ENCODE measurements at places on chromosomes 3 and 15.
A peak's percentile ranks its signal among the peaks of the same experiment; 100 is the strongest.

- no peak for DNase-seq
Observed at GRCh38 chr3:134407239-134407625, 33.0 kb upstream of the AMOTL2 start.

GRCh38 chr3:115245438-115245837 is 98.3 kb upstream of the ZBTB20 start:
- no peak for DNase-seq

GRCh38 chr3:146974001-146974400 is 368.9 kb upstream of the PLSCR5 start:
- no peak for DNase-seq

DNA sequence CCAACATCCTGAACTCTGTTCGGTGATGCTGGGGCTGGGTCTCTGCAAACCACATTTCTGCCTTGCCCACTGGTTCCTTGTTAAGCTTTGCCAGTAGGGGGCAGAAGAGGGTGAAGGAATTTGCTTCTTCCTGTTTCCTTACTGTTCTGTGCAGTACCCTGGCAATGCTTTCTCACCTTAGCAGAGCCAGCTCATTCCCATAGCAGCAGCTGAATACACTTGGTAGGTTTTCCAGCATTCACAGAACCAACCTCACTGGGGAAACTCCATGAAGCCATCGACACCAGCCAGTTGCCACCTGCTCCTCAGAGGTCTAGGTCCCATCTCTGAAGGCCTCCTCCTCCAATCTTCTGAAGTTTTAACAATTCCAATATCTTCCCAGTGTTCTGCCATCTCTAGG is 308.4 kb downstream of the PDCD6IP start:
- peak; percentile 51 for DNase-seq

DNA sequence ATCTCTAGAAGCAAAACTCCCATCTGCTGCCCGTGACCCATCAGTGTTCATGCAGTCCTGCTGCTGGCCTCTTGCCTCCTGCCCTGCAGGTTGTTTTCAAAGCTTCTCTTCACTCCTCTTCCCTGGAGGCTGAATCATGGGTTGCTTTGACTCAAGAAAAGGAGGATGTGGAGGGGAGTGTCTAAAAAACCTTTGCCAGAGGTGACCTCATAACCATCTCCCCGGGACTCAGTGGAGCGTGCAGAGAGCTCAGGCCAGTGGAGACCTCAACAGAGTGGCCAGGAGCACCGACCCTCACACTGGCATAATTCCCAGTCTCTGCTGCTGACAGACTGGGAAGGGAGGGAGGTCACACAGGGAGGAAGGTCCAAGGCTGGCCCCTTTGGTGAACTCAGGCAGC is 60.9 kb upstream of the ITGA11 start:
- no peak for DNase-seq

GRCh38 chr3:197434830-197435229 is 120.9 kb downstream of the BDH1 start:
- no peak for DNase-seq

- no peak for DNase-seq
Observed at GRCh38 chr3:2727610-2728318, 382.4 kb downstream of the IL5RA start.

DNA sequence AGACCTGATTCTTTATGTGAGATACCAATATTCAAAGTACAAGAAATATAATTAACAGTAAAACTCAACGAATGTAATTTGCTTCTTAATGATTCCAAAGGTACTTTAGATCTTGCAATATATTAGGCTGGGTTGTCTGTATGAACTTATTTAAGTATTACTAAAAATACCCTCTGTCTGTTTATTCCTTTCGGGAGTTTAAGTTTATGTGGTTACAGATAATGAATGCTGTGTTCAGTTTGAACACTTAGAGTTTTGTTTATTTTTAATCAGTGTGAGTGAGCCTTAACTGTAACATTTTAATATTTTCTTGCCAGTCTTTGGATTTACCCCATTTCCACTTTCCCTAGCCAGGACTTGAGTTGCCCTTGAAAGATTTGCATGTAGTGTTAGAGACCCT is 3.5 kb downstream of the PDE8A start:
- no peak for DNase-seq

- no peak for DNase-seq
Observed at GRCh38 chr3:79976466-79976865, 208.7 kb upstream of the ROBO1 start.

- DNase-seq, result no peak
Observed at GRCh38 chr3:159245871-159246270, 444.0 kb downstream of the MFSD1 start.

DNA sequence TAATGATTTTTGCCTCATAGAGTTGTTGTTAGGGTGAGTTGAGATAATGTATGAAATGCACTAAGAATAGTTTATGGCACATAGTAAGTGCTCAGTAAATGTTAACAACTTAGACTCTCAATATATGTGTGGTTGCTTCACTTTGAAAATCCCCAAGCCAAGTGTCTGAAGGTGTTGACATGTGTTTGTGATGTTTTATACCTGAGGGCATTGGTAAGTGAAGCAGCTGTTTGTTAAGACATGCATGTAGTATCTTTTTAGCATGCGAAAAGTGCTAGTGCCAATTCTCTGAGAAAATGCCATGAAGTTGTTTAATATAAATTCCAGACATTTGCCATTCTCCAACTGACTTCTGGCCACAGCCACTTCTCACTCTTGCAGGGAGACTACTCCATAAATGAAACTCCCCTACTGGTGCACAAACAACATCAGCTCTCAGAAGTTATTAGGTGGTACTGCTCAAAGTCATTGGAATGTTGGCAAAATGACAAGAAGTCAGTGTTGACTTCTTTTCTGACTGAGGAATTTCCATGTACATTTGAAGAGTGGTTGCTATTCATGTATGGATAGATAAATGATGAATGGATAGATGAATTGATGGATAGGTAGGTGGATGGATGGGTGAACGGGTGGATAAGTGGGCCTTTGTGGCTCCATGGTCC is 103.6 kb upstream of the NUDT16 start:
- no peak for DNase-seq

DNA sequence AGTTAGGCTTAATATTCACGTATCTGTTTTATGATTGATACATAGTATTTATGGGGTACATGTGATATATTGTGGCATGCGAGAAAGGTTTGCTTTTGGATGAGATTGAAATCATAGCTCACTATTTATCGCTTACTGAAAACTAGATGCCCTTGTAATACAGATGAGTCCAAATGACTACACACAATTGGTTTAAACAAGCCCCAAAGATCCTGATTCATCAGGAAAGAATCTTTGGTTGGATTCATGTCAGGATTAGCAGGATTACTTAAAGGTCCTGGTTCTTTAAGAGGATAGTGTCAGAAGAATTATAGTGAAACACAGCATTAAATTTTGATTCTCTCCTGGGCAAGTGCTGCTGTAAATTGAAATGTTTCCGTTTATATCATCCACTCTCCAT is 18.6 kb upstream of the AADAC start:
- no peak for DNase-seq

DNA sequence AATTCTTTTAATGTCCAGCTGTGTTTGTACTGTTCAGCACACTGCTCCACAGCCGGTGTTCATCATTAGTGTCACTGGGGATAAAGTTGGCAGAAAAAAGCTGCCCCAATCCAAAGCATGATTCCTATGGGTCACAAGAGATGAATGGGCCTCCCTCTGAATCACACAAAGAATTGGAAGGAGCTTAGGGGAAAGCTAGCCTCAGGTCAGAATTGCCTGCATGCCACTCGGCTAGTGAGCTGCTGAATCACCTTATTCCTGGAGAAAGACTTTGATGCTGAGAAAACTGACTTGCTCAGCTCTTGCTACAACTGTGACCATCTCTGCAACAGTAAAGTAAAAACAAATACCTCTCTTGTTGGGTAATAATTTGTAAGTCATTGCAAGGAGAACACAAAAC is 3.5 kb downstream of the CCK start:
- no peak for DNase-seq

- DNase-seq, result no peak
Observed at GRCh38 chr15:39914977-39915376, 5.1 kb downstream of the GPR176 start.

DNA sequence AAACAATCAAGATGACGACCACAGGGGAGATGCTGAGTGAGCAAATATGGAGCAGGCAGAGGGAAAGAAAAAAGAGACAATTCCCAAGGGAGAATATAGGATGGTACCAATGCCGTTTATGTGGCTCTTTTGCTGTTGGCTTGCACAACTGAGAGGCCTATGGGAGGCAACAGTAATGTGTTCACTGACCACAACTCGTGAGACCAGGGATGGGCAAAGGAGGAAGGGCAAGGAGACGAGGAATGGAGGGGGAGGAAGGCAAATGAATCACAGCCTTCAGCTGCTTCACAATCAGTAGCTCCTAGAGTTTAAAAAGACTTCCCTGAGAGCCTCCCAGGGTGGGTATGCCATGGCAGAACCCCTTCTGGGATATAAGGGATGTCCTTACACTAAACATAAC is 131.5 kb downstream of the SLC9A9 start:
- DNase-seq, result no peak

- DNase-seq, result peak; percentile 27
Observed at GRCh38 chr3:128335621-128336296, 130.9 kb downstream of the DNAJB8 start.

GRCh38 chr3:132321304-132321703 is 4.1 kb downstream of the ACP3 start:
- no peak for DNase-seq

DNA sequence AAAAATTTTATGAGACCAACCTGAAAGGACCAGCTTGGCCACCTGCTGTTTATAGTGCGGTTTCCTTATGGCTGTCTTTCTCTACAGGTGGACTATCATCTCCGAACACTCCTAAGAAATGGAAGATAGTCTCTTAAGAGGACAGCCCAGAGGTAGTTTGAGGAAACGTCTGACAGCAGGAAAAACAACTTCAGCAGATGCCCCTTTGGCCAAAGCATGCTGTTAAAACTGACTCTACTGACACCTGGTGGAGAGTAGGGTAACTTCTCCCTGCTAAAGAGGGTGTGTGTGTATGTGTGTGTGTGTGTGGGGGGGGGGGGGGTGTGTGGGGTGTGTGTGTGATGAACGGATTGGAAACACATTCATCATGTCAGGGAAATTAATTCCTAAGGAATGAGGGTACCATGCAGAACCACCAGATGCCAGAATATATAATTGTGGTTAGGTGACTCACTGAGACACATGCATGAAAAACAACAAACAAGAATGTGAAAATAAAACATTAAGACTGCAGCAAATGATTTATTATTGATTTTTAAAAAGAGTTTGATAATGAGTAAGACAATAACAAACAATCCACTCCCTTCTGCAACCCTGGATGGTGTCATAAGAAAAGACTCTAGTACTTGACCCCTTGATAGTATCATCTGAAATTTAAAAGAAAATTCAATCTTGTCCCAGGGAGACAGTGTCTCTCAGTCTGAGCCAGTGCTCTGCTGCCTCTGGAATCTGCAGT is 256.5 kb downstream of the THRB start:
- DNase-seq, result no peak

- DNase-seq, result no peak
Observed at GRCh38 chr3:14391033-14391432, 11.4 kb upstream of the SLC6A6 start.

DNA sequence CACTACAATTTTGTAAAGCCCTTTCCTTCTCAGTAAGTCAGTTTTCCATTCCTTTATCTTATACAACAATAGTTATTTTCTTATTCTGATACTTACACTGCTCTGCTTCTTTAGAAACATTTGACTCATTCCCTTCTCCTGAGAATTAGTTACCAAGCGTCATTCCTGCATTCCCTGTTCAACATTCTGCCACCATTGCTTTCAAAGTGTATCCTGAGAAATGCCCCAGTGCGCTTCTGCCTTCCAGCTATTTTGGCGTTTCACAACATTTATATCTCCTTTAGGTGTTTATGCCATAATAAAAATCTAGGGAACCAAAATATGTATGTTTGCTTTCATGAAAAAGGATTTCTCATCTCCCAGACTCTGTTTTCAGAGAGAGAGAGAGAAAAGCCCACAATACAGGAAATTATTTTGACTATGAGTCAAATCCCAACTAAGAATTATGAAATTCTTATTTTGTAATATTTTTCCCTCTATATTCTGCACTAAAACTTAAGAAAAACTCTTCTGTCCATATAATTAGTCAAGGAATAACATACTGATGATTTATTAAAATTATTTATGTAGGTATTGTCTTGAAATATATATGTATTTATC is 118.2 kb upstream of the RAP2B start:
- no peak for DNase-seq

- no peak for DNase-seq
Observed at GRCh38 chr3:28905798-28906197, 375.1 kb upstream of the RBMS3 start.

DNA sequence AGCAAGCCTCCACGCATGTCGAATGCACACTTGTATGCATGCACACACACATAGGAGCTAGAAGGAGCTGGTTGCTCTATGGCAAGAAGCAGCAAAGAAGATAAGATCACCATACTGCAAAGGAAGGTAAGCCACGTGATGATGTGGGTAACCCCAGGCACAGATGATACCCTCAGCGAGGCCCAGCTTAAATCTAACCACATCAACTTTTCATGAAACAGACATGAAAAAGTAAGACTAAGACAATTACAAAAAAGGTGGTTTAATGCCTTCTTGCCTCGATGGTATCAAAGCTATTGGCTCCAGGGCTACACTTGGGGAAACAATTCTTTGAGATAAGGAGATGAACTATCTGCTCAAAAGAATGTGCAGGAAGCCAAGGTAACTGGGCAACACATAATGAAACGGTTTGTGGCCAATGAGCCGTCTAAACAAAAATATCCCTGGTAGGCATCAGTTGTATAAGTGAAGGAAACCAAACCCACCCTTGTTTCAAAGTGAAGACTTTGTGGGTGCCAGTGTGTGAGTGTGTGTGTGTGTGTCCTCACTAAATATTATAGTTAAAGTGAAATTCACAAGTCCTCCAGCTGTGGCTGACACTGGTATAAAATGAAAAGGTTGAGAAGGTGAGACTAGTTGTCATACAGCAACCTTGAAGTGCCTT is 365.7 kb upstream of the ICE2 start:
- DNase-seq, result peak; percentile 79

DNA sequence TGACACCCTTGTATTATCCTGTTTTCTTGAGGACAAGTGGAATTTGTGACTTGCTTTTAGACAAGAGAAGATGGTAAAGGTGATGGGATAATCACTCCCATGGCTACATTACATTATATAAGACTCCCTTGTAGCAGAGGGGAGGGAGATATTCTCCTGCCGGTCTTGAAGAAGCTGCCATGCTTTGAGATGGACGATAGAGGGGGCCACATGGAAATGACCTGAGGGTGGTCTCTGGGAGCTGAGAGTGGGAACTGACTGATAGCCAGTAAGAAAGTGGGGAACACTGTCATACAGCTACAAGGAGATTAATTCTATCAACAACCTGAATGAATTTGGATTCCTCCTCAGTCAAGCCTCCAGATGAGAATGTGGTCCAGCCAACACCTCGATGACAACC is 540.1 kb downstream of the NTRK3 start:
- DNase-seq, result no peak

DNA sequence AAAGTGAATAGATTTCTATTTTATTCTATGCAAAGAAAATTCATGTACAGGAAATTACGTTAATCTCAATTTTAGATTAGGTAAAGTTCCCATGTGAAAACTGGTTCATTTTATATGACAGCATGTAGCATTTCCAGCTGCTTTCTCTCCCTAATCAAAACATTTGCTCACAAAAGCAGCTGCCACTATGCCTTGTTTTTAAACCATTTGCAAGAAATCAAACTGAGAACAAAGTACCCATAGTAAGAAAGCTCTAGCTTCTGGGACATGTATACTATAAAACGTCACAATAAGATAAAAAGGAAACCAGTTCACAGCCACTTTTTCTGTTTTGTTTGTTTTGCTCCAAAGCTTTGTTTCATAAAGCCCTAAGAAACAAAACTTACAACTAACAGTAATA is 5.0 kb upstream of the CRYBG3 start:
- no peak for DNase-seq

GRCh38 chr3:49017971-49018706 is at the start of gene DALRD3:
Gene DALRD3 (minus strand): TSS chr3:49018580. CDS start chr3:49018564, 16 bp downstream.
- peak; percentile 83 for DNase-seq

All from Peyer's patch (tissue), 4 donors.